RWPE2 (cell line): ENCODE measurements at places on chromosomes 1 and 21.

DNA sequence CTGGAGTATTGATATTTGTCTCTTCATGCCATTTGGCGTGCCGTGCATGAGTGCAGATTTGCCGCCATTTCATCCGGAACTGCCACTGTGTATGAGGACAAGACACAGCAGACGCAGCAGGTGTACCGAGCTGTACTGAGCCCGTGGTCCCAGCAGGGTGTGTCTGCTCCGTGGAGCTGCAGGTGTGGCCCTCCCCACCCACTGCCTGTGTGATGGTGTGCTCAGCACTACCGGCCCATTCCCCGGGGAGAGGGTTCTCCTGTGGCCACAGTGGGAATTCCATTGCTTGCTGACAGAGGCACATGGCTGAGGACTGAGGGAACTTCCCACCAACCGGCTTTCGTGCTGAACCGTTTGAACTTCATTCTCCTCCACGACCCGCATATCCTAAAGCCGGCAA is 34.3 kb upstream of the COL6A1 start:
- DNase-seq = no peak

GRCh38 chr1:27686223-27686990 is 14.4 kb upstream of the IFI6 start:
- no peak for DNase-seq

GRCh38 chr21:35585878-35586277 is 474.4 kb downstream of the SETD4 start:
- DNase-seq = no peak

- DNase-seq = no peak
Observed at GRCh38 chr1:43930168-43930948, 3.2 kb upstream of the ARTN start.

DNA sequence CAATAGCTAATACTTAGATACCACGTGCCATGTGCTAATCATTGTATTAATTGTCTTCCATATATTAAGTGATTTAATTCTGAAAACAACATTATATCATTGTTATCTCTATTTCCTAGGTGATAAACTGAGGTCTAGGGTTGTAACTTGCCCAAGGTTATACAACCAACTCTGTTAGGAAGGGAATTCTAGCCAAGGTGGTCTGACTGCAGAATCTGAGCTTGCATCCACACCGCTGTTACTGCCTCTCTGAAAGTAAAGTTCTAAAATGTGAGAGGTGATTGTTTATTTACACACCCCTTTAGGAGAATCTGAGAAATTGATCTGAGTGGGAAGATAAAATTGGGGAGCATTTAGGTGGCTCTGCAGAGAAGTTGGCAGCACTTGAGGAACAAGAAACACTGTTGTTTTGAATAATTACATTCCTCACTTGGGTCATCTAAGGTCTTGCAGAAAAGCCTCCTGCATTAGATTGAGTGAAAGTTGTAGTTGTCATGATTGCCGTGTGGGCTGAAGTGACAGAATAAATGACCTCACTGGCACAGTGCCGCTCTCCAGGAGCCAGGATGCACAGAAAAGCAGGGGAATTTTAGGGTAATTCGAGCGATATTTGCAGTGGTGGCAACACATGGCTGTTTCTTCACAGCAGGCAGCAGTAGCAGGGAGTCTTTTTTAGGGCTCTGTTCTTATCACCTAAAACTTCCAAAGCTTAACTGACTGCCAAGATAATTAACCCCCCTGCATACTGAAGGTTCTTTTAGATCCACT is 121.7 kb downstream of the ADGRL4 start:
- DNase-seq = no peak

- no peak for DNase-seq
Observed at GRCh38 chr1:3568815-3569435, 42.4 kb downstream of the MEGF6 start.

DNA sequence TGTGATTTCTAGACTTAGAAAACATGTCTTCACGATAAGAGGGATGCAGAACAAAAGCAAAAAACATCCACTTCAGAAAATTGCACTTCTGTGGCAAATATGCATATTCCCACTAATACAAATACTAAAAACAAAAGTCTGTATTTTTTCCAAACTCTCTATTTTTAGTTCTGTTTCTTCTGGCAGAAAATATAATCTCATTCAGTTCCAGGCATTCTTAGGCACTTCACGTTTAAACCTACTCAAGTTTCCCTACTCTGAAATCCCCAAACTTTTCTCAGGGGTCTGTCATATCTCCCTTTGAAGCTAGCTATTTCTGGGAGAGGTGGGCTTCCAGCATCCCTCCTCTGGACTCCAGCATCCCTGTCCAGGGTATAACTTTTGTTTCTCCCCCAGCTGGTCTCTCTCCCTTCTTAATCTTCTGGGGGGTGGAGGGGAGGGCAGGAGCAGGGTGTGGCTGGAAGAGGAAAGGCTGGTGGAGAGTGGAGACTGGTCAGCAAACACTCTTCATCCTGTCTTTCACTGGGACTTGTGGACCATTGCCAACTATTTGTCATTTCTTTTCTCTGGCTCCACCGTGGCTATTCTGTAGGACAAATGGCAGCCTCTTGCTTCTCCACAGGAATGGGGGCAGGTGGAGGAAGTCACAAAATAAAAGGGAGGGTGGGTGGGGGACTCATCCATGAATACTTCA is 19.6 kb upstream of the NCF2 start:
- DNase-seq = no peak

DNA sequence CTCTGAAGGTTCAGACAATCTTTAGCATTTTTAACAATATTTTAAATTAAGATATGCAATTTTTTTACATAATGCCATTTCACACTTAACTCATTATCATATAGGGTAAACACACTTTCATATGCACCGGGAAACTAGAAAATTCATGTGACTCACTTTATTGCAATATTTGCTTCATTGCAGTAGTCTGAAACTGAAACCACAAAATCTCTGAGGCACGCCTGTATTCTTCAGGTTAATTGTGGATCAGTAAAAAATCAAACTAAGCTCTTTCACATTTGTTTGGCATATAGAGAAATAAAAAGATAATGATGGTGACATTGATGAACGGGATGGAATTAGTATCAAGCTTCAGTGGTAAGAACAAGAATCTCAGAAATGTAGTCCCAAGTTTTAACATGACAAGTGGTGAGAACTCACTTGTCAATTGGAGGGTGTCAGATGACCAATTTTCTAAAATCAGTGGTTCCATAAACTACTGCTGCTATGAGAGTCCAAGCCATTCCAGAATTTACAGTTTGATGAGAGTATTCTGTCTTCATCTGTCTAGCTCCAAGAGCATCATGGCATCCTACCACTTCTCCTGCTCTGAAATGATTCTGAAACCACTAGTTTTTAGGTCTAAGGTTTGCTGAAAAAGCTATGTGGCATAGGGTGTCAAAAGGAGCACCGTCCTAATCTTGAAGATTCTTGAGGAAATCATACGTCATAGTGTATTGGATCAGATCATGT is 281.0 kb downstream of the PTPRC start:
- DNase-seq = no peak

DNA sequence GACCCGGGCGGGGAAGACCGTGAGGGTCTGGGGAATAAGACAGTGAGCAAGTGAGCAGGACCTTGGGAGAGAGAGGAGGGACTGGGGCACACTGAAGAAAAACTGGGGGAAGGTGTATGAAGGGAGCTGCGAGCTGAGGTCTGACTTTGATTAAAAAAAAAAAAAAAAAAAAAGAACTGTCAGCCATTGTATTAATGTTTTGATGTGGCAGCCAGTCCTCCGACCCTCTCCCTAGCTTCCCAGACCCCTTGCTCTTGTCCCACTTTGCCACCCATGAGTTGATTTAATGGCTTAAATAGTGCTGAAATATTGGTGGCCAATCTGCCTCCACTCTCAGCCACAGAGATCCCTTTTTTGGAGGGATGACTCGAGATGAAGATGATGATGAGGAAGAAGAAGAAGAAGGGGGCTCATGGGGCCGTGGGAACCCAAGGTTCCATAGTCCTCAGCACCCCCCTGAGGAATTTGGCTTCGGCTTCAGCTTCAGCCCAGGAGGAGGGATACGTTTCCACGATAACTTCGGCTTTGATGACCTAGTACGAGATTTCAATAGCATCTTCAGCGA is 652 bp downstream of the HAX1 start:
- DNase-seq = no peak

DNA sequence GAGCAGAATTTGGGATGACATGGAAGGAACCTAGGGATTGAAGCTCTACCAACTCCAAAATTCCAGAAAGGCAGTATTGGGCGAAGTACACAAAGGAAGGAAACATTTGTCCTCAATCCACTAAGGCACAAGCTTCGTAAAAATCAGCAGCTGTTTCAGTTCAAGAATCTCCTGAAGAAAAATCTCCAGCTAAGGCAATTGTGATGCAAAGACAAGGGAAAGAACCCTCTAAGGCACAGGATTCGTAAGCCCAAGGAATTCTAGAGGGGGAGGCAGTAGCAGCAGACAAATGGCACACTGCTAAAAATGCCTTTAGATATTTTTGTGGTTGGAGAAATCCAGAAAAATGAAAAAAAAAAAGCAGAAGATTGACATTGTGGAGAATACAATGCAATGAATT is 64.5 kb upstream of the PLPPR5 start:
- no peak for DNase-seq

GRCh38 chr1:49104575-49104974 is 327.9 kb upstream of the BEND5 start:
- DNase-seq = no peak

- no peak for DNase-seq
Observed at GRCh38 chr1:90513956-90514355, 203.1 kb downstream of the BARHL2 start.

GRCh38 chr1:244735404-244735803 is 82.5 kb downstream of the DESI2 start:
- no peak for DNase-seq
